ENCODE measurements at places on chromosomes 11 and 22. TPM values are rescaled to one million over a fixed set of nuclear protein-coding genes. Genes with fewer than 3 reads are reported as not detected.

The SERPING1 gene
- 31.2 TPM for total RNA-seq

The CD248 gene
- total RNA-seq = 37.8 TPM

The RFPL2 gene
- not detected for total RNA-seq

The OR56A1 gene
- 0.11 TPM for total RNA-seq

The PPARA gene
- 31.6 TPM for total RNA-seq

The CYP2D6 gene
- total RNA-seq = 3.3 TPM

The ART5 gene
- 0.88 TPM for total RNA-seq

The A4GALT gene
- 9.8 TPM for total RNA-seq

The OR51M1 gene
- not detected for total RNA-seq

The F2 gene
- total RNA-seq = not detected

The DGCR6 gene
- total RNA-seq = 7.1 TPM

The TANGO2 gene
- 29.8 TPM for total RNA-seq

The P2RX6 gene
- total RNA-seq = 2.2 TPM

The SRSF8 gene
- total RNA-seq = 29.9 TPM

The ZNF280B gene
- total RNA-seq = 3.2 TPM

The CRYAB gene
- 492 TPM for total RNA-seq

The LGALS12 gene
- 0.60 TPM for total RNA-seq

The DBX1 gene
- total RNA-seq = not detected

The SLN gene
- total RNA-seq = 136 TPM

The LDHAL6A gene
- not detected for total RNA-seq

The USH1C gene
- total RNA-seq = 1.3 TPM

The KCNE3 gene
- total RNA-seq = 5.8 TPM

The FUT4 gene
- total RNA-seq = 10.7 TPM

The APOA4 gene
- total RNA-seq = not detected

The GAL gene
- total RNA-seq = not detected

Measured in camera-type eye (tissue), 1 donor.